ENCODE measurements at places on chromosomes 7 and 10.

DNA sequence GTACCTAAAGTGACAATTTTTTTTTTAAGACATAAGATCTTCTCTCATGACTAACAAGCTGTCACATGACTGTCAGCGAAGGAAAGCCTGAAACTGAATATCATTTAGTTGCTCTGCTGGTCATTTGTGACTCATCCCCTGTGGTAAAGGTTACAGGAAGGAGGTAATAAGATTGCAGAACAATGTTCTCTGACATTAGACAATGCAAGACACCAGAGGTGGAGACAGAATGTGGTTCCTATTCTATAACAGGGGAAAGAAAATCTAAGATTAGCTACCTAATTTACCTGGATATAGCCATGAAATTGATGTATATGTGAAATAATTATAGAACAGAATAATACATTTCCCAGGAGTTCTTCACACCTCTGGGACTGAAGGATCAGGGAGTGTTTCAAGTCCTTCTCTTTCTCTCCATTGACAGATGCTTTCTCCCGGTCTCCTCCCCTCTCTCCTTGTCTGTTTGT, 47.7 kb downstream of the LRGUK start:
- DNase-seq = no peak

GRCh38 chr7:149097088-149097487, 6.6 kb upstream of the ZNF786 start:
- no peak for DNase-seq

DNA sequence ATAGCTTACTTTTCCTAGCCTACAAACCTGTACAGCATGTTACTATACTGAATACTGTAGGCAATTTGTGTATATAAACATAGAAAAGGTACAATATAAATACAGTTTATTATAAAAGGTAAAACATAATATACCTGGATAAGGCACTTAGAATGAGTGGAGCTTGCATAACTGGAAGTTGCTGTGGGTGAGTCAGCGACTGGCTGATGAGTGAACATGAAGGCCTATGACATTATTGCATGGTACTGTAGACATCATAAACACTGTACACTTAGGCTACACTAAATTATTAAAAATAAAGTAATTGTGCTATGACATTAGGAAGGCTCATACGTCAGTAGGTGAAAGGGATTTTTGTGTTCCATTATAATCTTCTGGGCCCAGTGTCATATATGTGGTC, 228.8 kb downstream of the HDAC9 start:
- DNase-seq = no peak

- no peak for DNase-seq
These were observed 1331.6 kb upstream of the SORCS1 start for GRCh38 chr10:108496106-108496505.

- no peak for DNase-seq
These were observed 749.8 kb downstream of the TNS3 start for GRCh38 chr7:46832136-46832535.

DNA sequence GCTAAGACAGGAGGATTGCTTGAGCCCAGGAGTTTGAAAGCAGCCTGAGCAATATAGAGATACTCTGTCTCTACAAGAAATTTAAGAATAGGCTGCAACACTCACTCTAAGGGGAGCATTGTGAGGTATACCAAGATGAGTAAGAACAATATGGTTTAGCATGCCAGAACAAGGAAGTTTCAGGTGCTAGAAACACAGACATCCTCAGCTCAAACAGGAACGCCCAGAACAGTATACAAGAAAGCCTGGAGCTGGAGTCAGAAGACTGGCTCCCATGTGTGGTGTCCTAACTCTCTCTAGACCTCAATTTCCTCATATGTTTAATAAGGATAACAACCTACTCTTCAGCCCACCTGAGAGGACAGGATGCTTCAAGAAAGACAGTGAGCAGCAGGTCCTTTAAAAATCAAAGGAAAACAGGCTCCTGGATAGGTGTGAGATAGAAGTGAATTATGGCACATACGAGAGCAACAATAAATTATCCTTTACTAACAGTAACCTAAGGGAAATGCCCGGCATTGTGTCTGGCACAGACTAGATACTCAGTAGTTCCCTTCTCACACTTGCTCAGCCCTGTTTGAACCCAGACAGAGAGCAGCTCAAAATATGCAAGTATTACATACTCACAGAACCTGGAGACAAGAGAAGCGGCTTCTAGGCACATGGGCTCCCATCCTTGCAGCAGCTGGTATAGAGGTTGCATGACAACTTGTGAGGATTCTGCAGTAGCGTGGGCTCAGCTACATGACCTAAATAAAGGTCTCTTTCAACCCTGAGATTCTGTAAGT, 45.4 kb downstream of the KAT6B start:
- DNase-seq = no peak

DNA sequence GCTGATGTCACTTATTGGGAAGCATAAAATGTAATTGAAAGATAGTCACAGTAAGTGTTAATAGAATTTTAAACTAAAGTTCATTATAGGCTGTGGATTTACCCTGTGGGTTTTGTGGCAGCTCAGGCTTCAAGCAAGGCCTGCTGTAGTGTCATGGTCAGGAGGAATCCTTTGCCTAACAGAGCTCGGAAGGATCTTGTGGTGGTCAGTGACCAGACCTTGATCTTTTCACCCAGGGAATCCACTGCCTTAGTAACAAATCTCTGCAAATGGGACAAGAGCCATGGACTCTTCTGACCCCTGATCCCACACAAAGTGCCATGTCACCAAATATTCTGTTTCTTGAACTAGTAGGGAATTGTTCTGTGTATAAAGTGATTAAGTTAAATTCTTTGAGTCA, 20.6 kb upstream of the HDAC9 start:
- DNase-seq = no peak
